Stimulated activated CD4-positive, alpha-beta T cell treated with anti-CD3 and anti-CD28 coated beads, Interleukin-2, amount 100 ng/mL, for 24 hours (primary cell): ENCODE measurements at places on chromosomes 4 and X.

DNA sequence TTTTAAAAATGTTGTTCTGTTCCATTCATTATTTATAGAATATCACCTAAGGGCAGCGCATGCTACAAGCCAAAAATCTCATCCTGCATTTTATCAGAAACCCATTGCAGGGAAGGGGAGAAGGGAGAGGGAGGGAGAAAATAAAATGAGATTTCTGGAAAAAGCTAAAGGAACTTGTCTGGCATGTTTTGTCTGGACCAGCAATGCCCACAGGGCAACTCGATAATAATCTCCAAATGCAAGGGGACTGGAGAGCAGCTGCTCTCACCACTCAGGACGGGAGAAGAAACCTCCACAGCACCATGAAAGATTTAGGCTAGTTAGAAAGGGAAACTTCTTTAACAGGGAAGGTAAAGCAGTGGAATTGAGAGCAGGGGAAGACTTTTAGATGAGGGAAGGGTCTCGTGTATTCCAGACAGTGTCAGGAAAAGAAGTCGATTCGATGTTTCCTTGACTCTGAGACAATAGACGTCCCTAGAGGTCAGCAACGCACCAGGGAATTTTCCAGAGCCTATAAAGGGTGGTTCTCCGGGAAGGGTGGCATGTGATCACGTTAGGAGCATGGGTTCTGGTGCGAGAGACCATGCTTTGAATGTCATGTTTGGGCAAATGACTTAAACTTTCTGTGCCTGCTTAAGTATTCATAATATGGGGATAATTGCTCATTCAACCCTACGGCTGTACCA is 132.2 kb upstream of the NDP start:
- no peak for DNase-seq

DNA sequence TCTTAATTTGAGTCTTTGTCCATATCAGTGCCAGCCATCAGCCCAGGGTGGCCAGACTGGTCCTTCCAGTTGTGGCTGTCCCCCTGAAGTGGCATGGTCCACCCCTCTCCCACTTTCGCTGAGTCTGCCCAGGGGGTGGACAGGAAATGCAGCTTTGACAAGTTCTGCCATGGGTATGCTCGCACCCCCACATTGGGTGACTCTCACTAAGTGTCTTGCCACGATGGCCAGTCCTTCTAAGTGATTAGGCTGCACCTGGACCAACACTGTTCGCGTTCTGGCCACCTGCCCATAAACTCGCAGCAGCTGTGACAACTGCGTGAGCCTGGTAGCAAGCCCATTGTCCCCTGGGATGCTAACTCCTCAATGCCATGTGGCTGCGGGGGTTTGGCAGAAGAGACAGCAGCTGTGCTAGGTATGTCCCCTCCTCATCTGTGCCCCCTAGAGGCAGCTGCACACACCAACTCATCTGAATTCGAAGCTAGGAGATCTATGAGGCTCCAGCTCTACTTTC is 10.0 kb upstream of the LNX1 start:
- DNase-seq = peak; percentile 6

DNA sequence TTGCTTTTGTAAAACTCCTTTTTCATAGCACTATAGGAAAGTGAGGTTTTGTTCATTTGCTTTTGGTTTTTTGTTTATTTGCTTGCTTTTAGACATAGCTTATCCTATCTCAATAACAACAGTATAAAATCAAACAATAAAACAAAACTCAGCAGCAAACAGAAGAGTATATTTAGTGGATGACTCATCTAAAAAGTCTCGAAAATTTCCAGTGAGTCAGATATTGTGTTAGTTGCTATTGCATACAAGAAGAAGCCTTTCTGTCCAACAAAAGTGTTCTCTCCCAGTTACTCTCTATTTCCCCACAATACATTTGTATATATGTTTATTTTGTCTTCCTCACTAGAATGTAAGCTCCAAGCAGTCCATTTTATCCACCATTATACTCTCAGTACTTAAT is 36.0 kb upstream of the NPNT start:
- DNase-seq = no peak

- DNase-seq = no peak
Observed at GRCh38 chrX:106243376-106243775, 75.3 kb downstream of the PWWP3B start.
